ENCODE measurements at places on chromosomes 4 and X.
A peak's percentile ranks its signal among the peaks of the same experiment; 100 is the strongest.

DNA sequence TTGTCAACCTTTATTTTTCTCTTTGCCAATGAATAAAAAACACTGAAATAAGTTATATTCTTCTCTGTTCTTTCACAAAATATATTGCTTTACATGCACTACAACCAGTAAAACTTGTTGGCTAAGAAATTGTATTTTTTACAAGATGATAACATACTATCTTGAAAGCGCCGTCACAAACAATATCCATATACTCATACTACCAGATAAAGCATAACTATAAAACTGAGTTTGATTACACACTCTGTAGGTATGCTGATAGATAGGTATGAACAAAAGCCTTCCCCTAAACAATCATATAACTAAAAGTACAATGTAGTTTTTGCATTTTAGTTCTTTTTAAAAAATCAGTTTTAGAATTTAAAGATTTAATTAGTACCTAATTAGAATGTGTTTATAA is 13.6 kb upstream of the BMP2K start:
- DNase-seq: no peak

DNA sequence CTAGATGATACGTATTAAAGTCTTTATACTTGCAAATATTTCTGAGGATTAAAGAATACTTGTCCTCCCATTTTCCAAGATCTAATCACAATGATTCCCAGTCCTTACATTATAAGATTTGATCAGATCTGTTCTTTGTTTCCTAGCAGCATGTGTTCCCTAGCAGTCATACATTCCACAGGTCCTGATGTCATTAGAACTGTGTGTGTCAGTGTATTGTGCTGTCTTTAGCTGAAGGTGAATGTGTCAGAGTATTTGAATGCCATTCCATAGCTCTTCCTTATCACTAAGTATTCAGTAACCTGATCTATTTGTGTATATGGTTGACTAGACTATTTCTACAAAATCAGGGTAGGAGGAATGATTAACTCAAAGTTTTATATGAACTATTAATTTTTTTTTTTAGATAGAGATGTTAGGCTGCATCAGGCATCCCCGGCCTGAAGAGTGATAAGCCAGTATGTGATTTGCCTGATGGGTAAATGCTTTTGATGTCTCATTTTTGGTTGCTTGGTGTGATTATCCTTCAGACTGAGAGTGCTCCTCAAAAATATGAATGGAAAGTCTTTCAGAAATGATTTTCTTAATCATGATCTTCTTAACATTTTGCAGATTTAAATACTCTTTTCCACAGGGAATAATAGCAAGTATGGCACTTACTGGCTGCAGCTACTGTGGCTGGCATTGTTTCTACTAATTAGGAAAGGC is 4.4 kb downstream of the ADGRL3 start:
- DNase-seq: no peak

- no peak for DNase-seq
These were observed 128.3 kb upstream of the EPHA5 start for GRCh38 chr4:65798498-65799127.

DNA sequence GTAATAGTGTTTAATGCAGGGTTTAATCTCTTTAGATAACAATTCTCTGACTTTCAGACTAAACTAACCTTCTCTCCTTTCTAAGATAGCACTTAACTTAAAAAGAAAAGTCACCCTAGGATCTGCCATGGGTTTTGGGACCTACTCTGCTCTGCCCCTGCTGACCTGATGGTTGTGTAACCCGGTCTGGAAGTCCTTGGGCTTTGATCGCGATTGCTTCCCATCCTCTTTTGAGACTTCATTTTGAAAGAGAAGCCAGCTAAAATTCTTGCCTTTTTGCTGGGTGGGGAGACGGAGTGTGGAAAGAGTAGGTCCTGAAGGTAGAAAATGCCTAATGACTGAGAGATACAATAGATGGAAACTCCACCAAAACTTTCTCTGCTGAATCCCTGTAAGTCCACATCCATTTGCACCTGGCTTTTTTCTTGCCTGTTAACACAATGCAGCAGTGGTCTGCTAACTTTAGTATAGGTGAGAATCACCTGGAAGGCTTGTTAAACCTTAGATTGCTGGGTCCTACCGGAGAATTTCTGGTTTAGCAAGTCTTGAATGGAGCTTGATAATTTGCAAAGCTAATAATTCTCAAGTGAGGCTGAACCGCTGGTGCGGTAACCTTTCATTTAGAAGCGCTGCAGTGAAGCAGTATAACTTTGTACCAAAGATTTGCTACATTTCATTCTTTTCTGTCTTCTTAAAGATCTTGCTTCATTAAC is 45.6 kb upstream of the CCSER1 start:
- no peak for DNase-seq

DNA sequence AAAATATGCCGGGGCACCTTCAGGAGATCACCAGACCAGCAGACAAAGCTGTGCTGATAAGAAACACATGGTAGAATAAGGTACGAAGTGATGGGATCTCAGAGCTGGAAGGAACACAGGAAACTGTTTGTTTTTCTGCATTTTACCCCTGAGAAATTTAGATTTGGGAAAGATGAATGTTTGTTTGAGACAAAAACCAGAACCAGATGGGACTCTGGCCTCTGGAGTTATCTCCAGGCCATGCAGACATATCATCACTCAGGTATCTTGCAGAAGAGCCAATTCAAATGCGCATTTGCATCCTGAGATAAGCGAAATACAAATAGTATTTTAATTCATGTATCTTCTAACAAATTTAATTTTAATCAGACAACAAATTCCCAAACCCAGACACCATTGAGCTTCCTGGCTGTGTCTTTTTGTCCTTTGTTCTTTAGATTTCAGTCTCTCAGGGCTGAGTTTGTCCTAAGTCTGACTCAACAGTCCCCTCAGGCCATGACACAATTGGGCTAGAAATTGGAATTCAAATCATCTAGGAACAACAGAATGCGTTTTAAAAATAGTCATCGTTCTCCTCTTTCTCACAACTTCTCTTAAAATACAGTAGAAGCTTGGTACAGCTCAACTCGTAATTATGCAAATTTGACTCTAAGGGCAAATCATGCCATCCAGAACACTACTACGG is 159.0 kb downstream of the PACRGL start:
- no peak for DNase-seq

DNA sequence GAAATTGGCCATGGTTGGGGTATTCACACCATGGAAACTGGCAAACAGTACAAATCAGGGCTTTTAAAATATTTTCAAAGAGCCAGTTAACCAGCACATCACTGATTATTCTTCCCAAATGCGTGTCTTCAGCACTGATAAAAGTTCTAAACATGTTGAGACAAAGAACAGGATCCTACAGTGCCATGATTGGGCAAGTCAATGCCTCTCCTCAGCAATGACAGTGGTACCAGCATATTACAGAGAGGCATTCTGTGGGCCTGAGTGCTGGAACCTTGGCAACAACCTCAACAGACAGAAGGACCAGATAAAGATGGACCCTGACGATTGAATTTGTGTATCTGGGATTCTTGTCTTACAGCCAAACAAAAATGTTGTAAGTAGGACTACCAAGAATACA is 108.9 kb downstream of the EFHC2 start:
- DNase-seq: no peak

- no peak for DNase-seq
These were observed 208.9 kb upstream of the SLIT2 start for GRCh38 chr4:20042769-20043168.

DNA sequence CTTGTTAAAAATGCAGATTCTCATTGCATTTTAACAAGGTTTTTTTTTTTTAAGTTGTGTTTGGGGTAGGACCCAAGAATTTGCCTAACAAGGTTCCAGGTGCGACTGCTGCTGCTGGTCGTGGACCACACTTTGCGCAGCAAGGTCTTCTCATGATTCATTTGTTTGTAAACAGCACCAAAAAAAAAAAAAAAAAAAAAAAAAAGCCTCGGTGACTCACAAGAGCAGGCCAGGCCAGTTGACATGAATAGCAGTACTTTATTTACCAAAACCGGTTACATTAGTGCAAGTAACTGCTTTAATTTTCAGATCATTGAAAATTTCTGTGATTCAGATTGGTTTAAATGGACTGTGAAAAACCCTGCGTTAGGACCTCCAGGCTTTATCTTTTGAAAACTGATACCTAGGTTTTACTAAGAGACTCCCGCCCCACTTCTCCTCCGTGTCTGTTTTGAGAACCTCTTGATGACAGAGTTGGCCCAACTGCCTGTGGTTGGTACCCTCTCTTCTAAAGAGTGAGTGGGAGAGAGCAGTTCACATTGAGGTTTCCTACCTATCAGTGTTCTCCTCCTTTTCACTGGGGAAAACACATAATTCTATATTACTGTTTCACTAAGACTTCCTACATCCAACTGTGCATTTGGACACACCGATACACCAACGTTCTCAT is 86.2 kb downstream of the PHEX start:
- no peak for DNase-seq

GRCh38 chrX:31837445-31838049 is 765.7 kb upstream of the FTHL17 start:
- DNase-seq: no peak

DNA sequence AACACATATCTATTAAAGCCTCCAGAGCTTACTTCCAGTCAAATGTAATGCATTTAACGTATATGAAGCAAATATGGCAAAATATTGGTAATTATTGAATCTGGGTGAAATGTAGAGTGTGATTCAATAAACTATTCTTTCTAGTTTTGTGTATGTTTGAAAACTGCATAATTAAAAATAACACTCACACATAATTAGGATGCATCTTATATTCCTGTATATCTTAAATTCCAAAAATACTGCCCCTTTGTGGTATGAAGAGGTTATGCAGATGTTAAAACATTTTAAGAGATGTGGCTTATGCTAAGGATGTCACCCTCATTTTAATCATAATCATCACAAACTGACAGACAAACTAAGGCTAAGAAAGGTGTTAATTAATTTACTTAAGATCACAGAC is 182.9 kb downstream of the COX18 start:
- no peak for DNase-seq

DNA sequence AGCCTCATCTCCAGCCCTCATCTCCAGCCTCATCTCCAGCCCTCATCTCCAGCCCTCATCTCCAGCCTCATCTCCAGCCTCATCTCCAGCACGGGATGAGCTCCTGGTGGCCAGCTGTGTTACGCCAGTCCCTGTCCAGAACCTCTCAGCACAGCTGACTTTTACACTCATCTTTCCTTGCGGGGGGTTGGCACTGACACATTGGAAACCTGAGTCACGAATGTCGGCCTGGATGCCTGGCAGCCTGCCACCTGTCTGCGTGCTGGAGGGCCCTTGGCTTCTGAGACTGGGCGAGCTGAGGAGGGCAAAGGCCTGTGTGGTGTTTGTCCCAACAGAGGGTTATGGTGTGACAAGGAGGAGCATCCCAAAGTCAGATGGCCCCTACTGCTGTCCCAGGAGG is 66.1 kb upstream of the HGFAC start:
- DNase-seq: no peak

DNA sequence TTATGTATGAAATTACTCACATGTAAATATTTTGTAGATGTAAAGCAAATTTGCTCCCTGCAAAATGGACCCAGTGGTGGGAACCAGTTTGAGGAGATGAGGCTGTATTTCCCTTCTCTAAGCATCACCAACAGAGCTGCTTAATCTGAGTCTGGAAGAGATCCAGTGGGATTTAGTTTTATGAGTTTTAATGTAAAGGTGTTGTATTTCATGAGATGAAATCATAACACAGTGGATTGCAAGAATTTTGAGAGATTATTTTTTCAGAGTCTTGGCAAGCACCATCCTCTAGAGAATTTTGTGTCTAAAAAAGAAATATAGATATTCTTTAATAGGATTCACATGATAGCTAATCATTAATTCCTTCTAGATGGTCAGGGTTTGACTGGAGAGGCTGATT is 35.6 kb upstream of the SFRP2 start:
- no peak for DNase-seq

DNA sequence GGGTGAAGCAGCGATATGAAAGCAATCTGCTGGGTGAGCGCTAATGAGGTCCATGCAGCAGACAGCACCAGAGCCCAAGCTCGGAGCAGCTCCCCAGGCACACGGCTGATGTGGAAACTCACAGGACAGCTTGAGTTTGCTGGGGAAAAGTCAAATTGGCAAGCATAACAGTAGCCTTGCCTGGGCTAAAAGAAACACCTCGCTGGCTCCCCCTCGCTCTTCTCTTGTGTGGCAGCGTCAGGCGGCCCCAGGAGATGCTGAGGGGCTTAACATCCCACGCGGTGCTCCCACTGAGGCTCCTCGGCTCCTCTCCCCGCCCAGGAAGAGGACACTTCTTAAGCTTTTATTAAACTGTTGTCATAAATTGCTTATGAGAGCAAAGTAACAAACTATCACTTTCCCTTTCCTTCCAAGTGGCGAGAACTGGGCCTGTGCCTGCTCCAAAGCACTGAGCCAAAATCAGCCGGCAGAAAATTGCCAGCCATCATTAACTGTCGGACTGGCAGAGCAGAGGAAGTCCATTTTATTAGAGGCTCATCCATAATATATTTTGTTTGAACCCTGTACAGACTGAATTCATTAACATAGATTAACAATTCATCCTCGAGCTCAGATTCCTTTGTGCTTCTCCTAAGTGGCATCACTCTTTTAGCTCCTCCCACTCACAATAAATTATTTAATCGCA is 111.4 kb downstream of the TSPAN5 start:
- no peak for DNase-seq

GRCh38 chr4:8282742-8283141 is 13.2 kb downstream of the HTRA3 start:
- DNase-seq: no peak

- no peak for DNase-seq
These were observed 116.1 kb upstream of the ARHGAP24 start for GRCh38 chr4:85358831-85359230.

DNA sequence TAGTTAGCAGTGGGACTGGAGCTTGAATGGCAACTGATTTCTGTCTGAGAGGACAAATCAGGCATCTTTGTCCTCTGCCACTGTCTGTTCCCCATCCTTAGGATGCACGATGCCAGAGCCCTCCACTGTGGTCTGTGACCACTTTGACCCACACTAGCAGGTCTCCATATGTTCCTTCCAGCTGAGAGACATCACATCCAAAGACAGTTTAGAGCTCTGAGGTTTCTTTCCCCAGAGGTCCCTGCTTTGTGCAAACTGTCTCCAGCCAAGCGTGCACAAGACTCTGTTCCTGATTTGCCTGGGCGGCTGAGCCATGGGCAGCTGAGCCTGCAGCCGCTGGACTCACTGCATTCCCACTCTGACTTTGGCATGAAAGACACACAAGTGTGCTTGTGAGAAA is 98.0 kb downstream of the PTTG2 start:
- DNase-seq: no peak

DNA sequence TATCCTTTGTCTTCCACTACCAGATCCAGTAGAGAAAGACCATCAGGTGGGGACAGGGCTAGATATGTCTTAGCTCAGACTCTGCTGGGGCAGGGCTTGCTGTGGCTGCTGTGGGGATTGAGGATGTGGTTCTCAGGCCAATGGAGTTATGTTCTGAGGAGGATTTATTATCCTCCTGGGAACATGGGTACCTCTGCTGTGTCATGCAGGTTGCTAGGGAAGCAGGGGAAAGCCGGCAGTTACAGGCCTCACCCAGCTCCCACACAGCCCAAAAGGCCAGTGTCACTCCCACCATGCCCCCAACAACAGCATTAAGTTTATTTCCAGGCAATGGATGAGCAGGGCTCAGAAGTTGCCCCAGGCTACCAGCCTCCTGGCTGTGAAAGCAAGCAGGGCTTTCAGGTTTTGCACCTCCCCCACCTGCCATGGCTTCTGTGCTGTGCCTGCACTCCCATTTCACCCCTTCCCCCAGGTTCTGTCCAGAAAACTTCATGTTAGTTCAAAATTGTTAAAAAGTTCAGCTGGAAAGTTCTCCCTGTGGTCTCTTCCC is 879.9 kb downstream of the ARAP2 start:
- DNase-seq: no peak

GRCh38 chrX:134186362-134187121 is 50.4 kb upstream of the CCDC160 start:
- peak; percentile 8 for DNase-seq

GRCh38 chr4:158724637-158725036 is 1.4 kb upstream of the PPID start:
- no peak for DNase-seq
